ENCODE measurements at places on chromosomes 6 and 20.

DNA sequence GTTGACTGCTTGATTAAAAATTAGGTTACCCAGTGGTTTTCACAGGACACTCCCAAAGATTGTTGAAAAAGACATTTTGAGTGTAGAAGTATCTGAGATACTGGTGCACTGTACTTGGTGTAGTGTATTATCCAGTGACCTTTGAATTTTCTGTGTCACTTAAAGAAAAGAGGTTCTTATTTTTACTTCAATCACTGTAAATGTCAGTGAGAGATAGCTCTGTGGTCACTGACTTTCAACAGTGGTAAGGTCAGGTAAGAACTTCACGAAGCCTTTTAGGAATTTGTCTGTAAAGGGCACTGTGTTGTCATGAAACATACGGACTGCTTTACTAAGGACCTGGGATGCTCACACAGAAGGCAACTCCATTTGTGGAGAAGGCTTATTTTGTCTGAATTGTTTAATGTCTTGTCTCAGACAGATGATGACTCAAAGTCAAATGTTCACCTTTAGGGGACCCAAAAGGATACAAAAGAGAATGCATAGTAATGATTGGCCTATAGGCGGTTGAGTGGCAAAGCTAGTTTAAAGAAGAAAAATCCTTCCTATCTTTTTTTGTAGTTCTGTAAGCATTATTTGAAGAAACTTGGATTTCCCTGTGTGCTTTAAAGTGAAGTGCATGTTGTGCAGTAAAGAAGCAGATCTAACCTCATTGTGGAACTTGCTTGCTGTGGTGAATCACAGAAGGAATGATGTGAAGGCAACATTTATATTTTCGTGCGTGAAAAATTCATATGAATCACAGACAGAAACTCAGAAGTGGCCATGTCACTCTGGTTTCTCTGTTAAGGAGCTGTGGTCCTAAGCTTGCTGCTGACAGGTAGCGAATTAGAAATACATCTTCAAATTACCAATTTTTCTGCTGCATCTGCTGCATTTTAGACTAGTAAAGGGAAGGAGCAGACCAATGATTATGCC lies 47.3 kb downstream of the ZFAND3 start:
- no peak for DNase-seq

GRCh38 chr6:117487821-117488220 lies 5.3 kb downstream of the DCBLD1 start:
- no peak for DNase-seq

DNA sequence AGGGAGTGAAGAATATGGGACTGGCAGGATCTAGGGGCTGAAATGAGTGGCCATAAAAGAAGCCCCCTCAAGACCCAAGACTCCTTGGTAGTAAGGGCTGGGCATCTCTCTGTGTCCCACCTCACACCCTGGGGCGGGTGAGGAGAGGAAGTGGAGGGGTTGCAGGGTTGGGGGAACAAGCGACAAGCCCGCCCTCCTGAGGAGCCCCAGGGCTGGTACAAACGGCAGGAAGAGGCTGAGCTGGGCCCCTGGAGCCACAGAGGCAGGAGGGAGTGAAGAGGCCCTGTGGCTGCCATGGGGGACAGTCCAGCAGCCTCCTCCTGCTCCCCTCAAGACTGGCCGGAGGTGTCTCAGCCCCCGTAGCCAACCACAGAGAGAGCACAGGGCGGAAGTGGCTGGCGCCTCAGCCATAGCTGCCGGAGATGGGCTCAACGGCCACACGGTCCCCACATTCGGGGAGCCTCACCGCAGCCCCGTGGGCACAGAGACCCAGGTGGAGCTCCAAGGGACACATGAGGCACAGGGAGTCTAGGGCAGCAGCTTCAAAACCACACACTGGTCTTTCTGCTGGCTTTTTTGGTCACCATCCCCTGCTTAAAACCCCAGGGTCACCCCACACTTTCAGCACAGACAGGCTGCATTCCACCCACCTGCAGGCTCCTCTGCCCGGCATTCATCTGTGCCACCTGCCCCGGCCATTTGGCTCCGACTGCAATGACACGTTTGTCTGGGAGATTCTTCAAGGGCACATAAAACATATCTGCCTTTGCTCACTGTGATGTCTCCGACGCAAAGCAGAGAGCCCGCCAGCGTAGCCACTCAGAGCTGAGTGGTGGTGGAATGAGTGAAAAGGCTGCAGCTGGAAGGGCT lies 524 bp downstream of the C20orf203 start:
- DNase-seq, result peak; percentile 95

GRCh38 chr20:63829945-63830835 lies 874 bp downstream of the ZBTB46 start:
- DNase-seq, result no peak
